Substantia nigra (tissue), 51 donors: ENCODE measurements at places on chromosomes 5 and 9.

- no peak for DNase-seq
Observed at GRCh38 chr9:108048406-108049025, 558.9 kb upstream of the KLF4 start.

GRCh38 chr5:146528236-146528635 lies 12.2 kb upstream of the GPR151 start:
- DNase-seq: no peak

DNA sequence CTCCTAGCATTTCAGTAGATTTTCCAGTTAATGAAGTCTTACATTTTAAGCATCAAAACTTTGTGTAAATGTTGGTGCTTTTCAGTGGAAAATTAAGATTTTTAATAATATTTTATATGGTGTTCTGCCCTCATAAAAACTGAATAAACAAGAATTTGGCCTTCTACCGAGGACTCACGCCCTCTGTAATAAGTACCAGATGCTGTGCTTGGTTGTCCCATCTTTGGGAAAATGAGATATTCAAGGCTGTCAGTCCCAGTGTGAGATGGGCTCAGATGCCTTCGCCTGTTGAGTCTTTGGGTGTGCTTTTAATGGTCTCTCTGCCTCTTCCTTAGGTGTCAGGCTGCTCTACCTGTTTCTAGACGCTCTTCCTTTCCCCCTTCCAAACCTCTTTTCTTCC lies 28.7 kb downstream of the GALNT12 start:
- no peak for DNase-seq

DNA sequence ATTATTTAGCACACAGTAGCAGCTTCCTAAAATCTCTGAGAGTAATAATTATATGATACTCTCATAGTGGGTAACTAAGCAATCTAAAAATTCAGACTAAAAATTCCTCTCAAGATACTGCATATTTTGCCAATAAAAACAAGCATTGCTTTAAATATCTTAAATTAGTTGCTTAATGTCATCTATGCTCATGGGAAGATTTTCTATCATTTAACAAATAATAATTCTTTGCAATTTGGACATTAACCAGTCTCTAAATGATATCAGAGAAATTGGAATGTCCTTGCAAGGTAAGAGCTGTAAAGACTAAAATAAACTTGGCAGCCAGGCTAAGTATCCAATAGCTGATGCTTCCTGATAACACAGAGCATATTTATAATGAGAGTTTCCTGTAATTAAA lies 221.8 kb downstream of the SNCAIP start:
- DNase-seq: no peak

DNA sequence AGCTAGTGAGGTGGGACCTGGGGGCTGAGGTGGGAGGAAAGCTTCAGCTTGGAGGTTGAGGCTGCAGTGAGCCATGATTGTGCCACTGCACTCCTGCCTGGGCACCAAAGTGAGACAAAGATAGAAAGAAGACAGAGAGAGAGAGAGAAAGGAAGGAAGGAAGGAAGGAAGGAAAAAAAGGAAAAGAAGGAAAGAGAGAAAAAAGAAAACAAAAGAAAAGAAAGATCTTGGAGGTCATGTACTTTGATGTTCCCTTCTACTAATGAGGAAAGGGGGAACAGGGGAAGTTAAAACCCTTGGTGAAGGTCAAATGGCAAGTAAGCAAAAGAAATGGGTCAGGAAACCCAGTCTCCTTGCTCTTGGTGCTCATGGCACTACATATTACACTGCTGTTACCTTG lies 2.4 kb upstream of the RAI14 start:
- DNase-seq: no peak
